ENCODE measurements at places on chromosomes 3 and 15. TPM values are rescaled to one million over a fixed set of nuclear protein-coding genes. Genes with fewer than 3 reads are reported as not detected.

Gene SPCS1
- 159 TPM for total RNA-seq

Gene CILP
- 0.41 TPM for total RNA-seq

Gene DNAH1
- total RNA-seq: 0.78 TPM

Gene RPP25
- total RNA-seq: 25.6 TPM

Gene DHX36
- total RNA-seq: 59.9 TPM

Gene OCA2
- total RNA-seq: 0.11 TPM

Gene ISL2
- total RNA-seq: 4.3 TPM

Gene GOLGA8T
- 1.7 TPM for total RNA-seq

Gene LRRC34
- not detected for total RNA-seq

Gene TEX9
- 3.1 TPM for total RNA-seq

Gene C15orf40
- 47.2 TPM for total RNA-seq

Gene CNTN3
- not detected for total RNA-seq

Gene PAQR5
- 102 TPM for total RNA-seq

Gene SLC22A13
- not detected for total RNA-seq

Gene THRB
- 1.1 TPM for total RNA-seq

Gene KBTBD8
- total RNA-seq: 0.73 TPM

Gene LMAN1L
- total RNA-seq: not detected

Gene GOLGA8R
- total RNA-seq: 0.16 TPM

Gene RPS17
- 4,128 TPM for total RNA-seq

Gene C3orf20
- total RNA-seq: 0.08 TPM

Gene SPINT1
- 0.82 TPM for total RNA-seq

Gene SLC27A2
- total RNA-seq: 32.9 TPM

Gene TBC1D2B
- 14.3 TPM for total RNA-seq

Gene SYNPR
- not detected for total RNA-seq

Gene ERICH6
- total RNA-seq: not detected

Gene PARP3
- 11.0 TPM for total RNA-seq

Gene TERC
- not detected for total RNA-seq

All from A549 treated with Hydrocortisone at 1 μM for 4 hours (cell line).